ENCODE measurements at places on chromosomes 12 and 14. TPM values are rescaled to one million over a fixed set of nuclear protein-coding genes. Genes with fewer than 3 reads are reported as not detected.

- no peak for DNase-seq
Measured at GRCh38 chr14:95497561-95498011, 18.9 kb downstream of the SYNE3 start.

Gene PAPLN
- 29.7 TPM for total RNA-seq

Gene TPH2
- total RNA-seq: not detected

Gene SCNN1A
- total RNA-seq: 8.8 TPM

GRCh38 chr14:81716953-81717352, 183.3 kb upstream of the SEL1L start:
- DNase-seq: no peak

DNA sequence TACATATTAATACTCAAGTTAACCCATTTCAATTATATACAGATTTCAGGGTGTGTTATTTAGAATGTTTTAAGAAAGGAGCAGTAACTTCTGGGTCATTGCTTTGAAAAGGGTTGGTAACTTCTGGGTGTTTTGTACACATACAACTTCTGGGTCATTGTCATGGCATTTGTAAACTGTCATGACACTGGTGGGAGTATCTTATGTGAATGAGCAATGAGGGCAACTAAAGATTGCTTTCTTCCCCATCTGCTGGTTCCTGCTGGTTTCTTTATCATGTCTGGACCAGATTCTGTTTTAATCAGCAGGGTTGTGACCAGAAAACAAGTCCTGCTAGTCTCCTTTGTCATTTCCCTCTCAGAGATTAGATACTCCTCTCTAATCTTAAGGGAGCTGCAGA, 713.3 kb downstream of the LRFN5 start:
- no peak for DNase-seq

GRCh38 chr12:2628401-2628800, 166.4 kb upstream of the FKBP4 start:
- DNase-seq: no peak

GRCh38 chr12:713281-713875, 39.0 kb upstream of the WNK1 start:
- DNase-seq: no peak

Gene INHBE
- not detected for total RNA-seq

Gene TAS2R8
- total RNA-seq: not detected

GRCh38 chr12:1445807-1446206, 148.6 kb downstream of the FBXL14 start:
- no peak for DNase-seq

- no peak for DNase-seq
Measured at GRCh38 chr12:14663002-14663401, 33.4 kb downstream of the GUCY2C start.

DNA sequence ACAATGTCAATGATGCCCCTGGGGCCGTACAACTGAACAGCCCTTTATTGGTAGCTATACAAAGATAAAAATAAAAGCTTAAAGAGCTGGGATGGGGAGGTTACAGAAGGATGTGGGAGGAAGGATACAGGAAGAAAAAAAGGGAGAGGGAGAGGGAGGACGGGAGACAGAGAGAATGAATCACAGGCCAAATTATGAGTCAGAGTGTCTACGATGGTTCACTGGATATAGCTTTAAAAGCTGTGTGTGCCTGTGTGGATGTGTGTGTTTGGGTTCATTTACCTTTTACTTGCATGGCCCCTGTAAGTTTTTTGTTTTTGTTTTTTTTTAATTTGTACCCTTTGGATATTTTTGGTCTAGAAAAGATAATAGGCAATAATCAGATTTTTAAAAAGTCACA, 111.9 kb downstream of the CCDC60 start:
- DNase-seq: no peak

DNA sequence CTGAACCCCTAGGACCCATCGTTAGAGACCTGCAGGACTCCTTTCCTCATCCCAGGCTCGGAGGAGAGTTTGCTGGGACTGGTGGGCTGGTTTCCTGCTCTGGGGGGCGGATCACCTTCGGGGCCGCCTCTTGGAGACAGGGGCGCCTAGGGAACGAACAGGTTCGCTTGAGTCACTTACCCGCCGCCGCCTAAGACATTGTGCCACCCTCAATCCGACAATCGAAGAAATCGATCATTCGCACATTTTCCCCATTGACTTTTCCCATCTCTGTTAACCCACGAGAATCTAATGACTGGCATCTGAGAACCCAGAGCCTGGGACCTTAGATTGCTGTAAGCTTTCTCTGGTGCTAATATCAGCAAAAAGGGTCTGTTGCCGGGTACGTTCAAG, 322 bp downstream of the SLC39A9 start:
- DNase-seq: no peak

DNA sequence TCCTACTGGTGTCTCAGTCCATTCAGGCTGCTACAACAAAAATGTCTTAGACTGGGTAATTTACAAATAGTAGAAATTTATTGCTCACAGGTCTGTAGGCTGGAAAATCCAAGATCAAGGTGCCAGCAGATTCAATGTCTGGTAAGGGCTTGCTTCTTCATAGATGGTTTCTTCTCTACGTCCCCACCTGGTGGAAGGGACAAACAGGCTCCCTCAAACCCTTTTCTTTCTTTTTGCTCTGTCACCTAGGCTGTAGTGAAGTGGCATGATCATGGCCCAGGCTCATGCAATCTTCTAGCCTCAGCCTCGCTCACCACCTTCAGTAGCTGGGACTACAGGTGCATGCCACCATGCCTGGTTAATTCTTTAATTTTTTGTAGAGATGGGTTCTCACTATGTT, 106.8 kb upstream of the RPH3A start:
- DNase-seq: no peak

DNA sequence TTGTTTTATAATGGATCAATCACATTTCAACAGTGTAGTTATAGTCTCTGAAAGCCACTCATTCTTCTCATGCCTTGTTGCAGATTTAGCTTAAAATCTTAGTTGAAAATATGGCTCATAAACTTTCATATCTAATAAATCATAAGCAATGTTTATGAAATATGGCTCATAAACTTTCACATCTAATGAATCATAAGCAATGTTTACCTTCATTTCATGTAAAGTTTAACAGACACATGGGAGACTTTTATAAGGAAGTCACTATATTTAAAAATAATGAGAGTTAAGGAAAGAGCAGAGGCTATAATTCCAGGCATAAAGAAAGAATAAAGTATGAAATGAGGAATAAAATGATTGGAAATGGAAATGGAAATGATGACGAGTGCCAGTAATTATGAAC, 1042.1 kb downstream of the FSCB start:
- DNase-seq: no peak

DNA sequence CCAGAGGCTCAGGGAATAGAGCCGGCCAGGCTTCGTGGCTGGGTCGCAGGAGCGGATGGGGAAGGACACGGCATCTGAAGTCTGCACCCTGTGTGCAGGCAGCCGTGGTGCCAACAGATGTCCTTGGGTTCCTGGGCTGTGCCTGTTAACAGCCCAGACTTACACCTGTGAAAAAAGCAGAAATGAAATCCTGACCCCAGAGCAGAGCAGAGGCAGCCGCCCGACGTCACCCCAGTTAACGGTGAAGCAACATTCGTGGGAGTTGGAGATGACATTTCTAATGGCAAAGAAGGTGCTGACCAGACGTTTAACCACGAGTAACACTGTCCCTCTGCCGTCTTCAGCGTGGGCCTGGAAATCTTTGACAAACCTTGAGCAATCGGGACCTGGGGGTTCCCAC, 200.3 kb upstream of the DIO3 start:
- peak; percentile 61 for DNase-seq

Gene PGF
- total RNA-seq: 6.1 TPM

Gene PPM1H
- 26.1 TPM for total RNA-seq

GRCh38 chr14:38721822-38722431, 381.1 kb downstream of the SEC23A start:
- DNase-seq: no peak

DNA sequence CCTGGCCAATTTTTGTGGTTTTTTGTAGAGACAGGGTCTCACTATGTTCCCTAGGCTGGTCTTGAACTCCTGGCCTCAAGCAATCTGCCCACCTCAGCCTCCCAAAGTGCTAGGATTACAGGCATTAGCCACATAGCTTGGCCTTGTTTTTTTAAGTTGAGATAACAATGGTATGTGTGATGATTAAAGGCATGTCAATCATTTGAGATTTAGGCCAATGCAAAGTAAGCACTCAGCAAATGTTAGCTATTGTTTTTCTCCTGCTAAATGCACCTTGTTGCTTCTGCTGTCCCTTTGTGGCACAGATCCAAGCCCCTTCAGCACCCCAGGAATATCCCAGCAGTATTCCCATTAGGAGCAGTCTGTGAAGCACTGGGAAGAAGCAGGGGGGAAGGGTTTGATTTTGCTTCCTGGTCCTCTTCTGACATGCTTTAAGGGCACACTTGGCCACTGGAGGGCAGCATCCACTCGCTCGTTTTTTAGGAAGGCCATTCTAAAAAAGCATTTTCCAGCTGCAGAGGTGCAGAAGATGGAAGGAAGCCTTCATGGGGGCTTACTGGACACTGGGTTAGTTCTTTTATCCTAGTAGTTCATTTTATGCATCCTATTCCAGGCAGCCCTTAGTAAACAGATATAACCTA, 70.2 kb upstream of the ZFP36L1 start:
- peak; percentile 86 for DNase-seq

DNA sequence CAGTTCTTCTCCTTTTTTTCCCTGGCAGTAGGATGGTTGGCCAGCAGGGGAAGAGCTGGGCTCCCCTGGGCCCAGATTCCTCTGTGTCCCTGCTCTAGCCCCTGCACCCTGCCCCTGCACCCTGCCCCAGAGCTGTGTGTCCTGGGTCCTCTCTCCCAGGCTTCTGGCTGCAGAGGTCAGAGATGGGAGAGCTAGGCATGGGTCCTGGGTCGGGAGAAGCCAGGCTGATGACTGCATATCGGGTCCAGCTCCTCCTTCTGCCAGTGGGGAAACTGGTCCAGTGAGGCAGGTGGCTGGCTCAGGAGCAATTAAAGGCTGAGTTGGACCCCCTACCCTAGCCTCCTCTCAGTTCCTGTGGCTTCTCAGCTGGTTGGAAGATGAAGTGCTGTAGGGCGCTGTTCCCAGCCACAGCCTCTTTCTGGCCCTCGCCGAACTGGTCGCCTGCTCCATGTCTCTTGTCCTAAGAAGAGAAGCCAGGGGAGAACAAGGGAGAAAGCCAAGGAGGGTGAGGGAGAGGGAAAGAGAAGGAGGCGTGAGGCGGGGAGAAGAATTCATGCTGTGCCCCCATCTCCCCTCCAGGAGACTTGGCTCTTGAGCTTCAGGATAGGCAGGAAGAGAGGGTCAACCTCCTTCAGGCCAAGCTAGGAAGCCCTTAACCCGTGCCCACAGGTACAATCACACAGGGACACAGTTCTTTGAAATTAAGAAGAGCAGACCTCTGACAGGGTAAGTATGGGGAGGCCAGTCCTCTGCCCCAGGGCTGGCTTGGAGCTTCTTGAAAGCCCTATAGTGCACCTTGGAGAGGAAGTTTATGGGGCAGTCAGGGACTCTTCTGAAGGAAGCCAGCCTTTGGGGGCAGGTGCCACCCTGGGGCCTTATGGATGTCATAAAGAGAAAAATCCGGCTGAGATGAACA, 9.5 kb downstream of the VASH1 start:
- DNase-seq: no peak

Gene SPTB
- 1.4 TPM for total RNA-seq

DNA sequence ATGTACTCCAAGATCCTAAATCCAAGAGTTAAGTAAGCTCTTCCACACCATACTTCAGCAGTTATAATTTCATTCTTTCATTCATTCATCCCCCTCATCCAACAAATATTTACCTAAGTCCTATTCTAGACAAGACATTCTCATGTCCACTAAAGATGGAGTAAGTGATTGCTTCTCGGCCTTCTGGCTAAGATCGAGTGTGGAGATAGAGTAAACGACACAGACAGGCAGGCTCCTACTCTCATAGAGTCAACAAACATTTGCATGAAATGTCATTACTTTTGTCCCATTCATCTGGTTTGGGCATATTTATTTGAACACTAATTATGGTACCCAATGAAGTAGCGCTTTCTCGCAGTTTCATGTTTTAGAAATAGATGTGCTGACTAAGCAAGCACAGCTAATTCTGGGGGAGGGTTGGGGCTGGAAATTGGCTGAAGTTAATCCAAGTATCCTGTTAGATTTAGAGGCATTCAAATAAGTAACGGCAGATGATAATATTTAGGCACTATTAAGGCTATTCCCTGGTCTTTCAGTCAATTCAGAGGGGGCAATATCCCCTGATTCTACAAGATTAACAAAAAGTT, 176.5 kb downstream of the CEP128 start:
- no peak for DNase-seq

Gene ARMH4
- 20.4 TPM for total RNA-seq

GRCh38 chr14:104246401-104247335, 108.3 kb downstream of the KIF26A start:
- peak; percentile 9 for DNase-seq

Measured in ovary (tissue), 10 donors.